ENCODE measurements at places on chromosomes 2 and 18. TPM values are rescaled to one million over a fixed set of nuclear protein-coding genes. Genes with fewer than 3 reads are reported as not detected.

GLB1L gene
- total RNA-seq = 18.1 TPM

DNA sequence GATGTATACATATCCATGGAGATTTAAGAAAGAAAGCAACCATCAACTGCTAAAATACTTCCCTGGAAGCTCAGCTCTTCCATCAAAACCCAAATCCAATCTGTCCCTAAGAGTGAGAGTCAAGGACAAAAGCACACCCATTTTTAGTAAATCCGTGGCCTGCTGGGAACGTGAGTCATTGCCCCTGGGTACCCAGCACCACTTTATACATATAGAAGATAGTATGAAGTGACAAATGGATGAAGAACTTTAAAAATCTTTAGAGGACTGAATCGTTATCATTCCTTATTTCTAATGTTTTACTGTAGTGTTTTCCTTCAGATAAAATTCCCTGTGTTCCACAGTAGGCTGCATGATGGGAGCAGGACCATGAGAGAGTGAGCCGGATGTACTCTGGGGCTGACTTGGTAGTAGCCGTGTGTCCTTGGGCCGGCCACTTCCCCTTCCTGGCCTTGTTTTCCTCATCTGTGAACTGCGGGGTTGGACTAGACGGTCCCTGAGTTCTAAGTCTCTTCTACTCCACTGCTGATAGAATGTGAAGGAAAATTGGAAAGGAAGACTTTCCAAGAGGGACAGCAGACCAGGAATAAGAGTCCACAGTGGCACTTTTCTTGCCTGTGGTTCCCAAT lies 28.5 kb upstream of the CEP68 start:
- H3K4me1 ChIP-seq = peaks cover 5% of the 10 kb centered on the region
- no peak overlapping the region for H3K27ac ChIP-seq
- H3K4me3 ChIP-seq = no peak overlapping the region
- no peaks in the 10 kb centered on the region for H3K27me3 ChIP-seq
- no peaks in the 10 kb centered on the region for H3K36me3 ChIP-seq
- DNase-seq = no peak

VWA3B gene
- 17.8 TPM for total RNA-seq

FBXO48 gene
- total RNA-seq = 1.9 TPM

- peaks cover 3% of the 10 kb centered on the region for H3K4me1 ChIP-seq
- peak; percentile 75 for DNase-seq
- H3K27me3 ChIP-seq = no peaks in the 10 kb centered on the region
- no peaks in the 10 kb centered on the region for H3K36me3 ChIP-seq
These were observed 55.3 kb downstream of the DTNB start for GRCh38 chr2:25617948-25618646.

All from lung (tissue), 17 donors.